Suppressor macrophage treated with lipopolysaccharide for 1 hour (primary cell): ENCODE measurements at places on chromosomes 2 and 18.

DNA sequence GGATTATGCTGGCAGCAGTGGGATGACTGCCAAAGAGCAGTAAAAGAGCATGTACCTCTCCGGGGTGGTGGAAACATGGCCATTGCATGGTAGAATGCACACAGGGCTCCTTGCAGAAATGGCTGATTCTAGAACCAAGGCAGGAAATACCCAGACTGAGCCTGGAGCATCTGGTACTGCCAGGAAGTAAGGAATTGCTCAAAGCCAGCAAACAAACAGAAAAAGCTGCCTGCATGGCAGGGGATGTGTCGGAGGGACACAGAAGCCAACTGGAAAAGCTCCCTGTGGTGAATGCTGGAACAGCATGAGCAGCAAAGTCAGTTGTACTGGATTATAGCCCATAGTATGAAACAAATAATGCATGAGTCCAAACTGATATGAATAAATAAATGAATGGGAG is 78.0 kb upstream of the NFATC1 start:
- no peak for DNase-seq

- no peak for DNase-seq
These were observed 113.8 kb downstream of the GALNT1 start for GRCh38 chr18:35695384-35695783.

GRCh38 chr2:166867874-166868514 is 20.3 kb upstream of the XIRP2 start:
- no peak for DNase-seq

- DNase-seq: peak; percentile 45
These were observed 216.3 kb upstream of the DTNA start for GRCh38 chr18:34493566-34494358.

GRCh38 chr2:137888845-137889244 is 75.4 kb upstream of the HNMT start:
- DNase-seq: no peak

DNA sequence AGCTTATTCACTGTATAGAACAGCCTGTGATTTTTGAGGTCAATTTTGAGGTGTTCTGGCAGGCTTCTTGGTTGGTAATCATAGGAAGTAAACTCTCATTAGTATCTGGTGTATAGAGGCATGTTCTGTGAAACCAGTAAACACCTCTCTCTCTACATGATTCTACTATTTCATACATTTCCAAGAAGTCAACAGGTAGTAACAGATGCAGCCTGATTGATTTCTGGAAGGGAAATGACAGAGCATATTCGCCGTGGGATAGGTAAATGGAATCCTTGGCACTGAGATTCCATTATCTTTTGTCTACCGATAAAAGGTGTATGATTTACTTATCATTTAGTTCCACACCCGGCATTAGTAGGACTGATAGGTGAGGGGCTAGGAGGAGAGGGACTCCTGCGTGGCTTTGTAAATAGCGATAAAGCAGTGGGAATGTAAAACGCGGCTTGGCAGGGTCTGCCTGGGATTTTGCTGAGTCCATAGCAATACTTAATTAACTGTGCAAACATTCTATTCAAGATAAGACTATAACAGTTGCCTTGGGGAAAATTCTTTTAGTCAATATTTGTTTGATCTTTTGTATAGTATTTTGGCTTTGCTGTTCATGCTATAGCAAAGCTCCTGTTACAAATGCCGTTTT is 32.3 kb downstream of the LYPD6B start:
- DNase-seq: no peak

DNA sequence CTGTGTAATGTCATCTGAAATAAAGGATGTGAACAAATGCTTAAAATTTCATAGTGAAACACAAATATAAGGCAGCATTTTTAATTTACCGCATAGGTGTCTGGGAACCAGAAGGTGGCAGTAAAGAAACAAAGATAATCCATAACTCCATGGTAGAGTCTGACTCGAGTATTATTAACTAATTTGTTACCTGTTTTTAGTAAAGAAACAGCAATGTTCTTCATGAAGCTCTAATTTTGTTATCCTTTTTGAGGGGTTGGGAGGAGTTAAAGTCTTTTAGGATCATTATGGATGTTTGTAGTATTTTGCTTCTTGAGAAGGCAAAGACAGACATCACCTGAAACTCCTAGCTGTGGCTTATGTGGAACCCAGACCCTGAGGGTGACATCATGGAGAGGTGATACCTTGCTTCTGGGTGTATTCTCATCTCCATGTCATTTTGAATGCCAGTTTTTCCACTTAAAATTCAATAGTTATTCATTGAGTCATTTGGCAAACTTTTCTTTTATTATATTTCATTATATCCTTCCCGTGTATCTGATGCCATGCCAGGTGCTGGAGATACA is 286.2 kb upstream of the EPAS1 start:
- DNase-seq: peak; percentile 68

GRCh38 chr2:102181919-102182635 is 4.7 kb upstream of the IL1RL2 start:
- DNase-seq: no peak

- DNase-seq: no peak
These were observed 104.8 kb downstream of the NOL10 start for GRCh38 chr2:10584843-10585475.

- no peak for DNase-seq
These were observed 14.5 kb downstream of the RNF144A start for GRCh38 chr2:6931753-6932152.

DNA sequence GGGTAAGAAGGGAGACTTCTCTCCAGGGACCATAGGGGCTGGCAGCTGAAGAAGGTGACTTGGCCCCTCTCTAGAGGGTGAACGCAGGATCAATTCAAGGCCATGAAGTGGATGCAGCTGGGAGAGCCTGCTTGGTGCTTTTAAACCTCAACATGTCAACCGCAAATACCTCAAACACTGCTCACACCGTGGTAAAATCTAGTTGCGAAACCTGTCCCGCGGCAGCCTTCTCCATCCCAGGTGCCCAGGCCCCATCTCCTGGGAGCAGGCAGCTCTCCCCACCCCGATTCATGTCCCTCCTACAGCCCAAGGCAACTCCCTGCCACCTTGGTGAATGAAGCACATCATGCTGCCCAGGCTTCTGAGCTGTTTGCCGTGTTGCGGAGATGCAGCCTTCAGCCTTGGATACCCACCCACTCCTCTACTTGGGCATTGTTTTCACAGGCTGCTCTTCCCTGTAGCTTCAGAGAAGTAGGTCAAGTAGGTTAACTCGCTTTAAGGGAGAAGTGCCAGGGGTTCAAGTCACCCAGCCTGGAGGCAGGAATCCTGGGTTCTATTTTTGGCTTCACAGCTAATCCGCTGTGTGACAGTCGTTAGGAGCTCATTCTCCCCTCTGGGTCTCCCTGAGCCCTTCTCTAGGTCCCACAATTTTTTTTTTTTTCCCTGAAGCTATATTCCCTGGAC is 6.2 kb upstream of the EFR3B start:
- DNase-seq: no peak

DNA sequence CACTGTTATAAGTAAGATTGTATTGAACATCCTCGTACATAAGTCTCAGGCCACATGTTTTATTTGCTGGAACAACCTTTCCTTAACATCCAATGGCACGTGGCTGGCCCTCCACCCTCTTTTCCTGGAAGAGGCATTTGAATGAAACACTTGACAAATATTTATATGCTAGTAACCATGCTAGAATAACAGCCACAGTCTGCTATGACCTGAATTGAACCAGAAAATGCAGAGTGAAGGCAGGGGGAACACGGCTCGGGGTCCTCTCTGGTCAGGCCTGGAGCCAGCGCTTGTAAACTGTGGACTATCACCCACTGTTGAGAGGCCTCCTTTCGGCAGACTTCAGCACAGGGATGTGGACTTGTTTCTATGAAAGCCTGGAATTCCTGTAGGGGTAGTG is 198.2 kb upstream of the COPS8 start:
- DNase-seq: no peak

DNA sequence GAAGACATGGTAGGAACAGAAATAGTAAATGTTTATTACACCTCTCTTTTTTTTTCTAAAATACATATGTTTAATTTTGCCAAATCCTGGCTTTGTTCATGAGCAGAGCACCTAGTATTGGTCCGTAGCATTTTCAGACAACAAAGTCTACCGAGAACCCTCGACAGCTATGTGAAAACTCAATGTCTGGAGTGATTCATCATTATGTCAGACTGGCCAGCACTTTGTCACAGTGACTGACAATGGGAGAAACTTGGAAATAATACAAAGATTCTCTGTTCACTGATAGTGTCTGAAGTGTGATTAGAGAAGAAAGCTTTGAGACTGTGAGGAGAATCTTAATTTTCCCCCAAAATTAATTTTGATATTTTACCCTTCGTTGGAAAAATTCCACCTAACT is 143.0 kb downstream of the HNMT start:
- no peak for DNase-seq

DNA sequence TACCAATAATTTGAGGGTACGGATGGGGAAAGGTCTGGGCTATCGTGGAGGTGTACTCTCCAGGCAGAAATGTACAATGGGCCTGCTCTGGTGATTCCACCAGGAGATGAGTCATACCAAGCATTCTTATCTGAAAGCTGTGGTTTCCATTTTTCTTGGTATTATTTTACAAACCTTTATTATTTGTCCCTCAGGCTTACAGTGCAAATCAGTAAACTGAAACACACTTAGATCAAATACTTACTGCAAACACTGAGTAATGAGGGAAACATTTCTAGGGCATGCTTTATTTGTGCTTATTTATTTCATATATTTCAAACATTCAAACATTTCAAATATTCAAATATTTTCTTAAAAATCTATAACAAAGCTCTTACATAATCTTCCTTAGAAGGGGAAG is 319.8 kb downstream of the RND3 start:
- no peak for DNase-seq

- DNase-seq: no peak
These were observed 9.6 kb upstream of the DYNC2LI1 start for GRCh38 chr2:43764086-43764705.

- DNase-seq: no peak
These were observed 64.4 kb downstream of the EML6 start for GRCh38 chr2:54787755-54788366.

DNA sequence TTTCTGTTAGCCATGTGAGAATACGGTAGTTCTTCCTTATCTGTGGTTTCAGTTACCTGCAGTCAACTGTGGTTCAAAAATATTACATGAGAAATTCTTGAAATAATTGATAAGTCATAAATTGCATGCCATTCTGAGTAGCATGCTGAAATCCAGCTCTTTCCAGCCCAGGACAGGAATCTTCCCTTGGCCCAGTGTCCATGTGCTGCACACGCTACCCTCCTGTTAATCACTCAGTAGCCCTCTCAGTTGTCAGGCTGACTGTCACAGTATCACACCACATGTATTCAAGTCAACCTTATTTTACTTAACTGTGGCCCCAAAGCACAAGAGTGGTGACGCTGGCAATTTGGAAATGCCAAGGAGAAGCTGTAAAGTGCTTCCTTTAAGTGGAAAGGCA is 141.1 kb downstream of the TANC1 start:
- no peak for DNase-seq

DNA sequence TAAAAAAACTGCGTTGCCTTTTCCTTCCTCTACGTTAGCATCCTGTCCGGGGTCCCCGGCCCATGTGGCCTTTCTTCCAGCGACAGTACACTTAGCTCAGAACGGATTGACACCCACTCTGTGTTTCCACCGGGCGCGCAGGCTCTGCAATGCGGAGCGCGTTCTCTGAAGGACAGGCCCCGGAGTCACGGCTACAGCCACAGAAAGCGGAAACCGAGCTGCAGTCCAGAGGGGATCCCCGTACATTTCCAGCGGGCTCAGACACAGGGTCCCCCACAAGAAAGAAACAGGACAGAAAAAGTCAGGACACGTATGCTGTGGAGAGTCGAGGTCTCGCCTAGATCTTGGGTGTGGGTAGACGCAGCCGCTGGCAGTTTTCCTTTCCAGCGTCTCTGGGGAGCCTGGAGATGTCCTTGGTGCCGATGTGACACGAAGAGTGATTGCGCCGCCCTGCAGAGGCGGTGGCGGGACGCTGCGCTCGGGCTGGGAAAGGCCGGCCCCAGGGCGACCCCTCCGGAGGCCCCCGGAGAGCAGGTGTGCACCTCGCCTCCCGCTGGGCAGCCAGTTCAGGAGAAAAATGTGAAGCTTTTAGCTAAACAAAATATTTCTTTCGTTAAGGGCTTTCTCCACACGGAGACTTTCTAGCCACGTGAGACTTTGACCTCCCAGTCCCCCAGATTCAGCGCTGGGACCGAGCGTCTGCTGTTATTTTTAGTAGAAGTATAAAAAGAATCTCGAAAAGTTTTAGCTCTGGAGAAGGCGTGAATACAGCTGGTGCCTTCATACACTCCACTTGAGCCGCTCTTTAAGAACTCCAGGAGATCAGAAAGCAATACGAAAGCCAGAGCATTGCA is 1.3 kb upstream of the ACKR3 start:
- DNase-seq: peak; percentile 76

DNA sequence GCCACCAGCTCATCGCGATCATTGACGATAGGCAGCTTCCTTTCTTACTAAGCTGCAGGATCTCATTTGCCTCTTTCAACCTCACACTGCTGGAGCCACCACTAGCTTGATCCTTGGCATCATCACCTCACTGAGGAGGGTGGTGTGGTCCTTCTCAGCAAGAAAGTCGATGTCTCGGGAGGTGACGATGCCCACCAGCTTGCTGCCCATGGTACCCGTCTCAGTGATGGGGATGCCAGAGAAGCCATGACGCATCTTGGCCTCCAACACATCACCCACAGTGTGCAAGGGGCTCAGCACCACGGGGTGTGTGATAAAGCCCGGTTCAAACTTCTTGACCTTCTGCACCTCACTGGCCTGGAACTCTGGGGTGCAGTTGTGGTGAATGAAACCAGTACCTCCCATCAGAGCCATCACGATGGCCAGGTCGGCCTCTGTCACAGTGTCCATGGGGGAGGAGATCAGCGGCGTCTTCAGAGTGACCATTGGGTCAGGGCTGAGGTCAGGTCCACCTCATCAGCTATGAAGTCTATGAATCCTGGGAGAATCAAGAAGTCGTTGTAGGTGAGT is 22.5 kb downstream of the CFLAR start:
- peak; percentile 23 for DNase-seq

DNA sequence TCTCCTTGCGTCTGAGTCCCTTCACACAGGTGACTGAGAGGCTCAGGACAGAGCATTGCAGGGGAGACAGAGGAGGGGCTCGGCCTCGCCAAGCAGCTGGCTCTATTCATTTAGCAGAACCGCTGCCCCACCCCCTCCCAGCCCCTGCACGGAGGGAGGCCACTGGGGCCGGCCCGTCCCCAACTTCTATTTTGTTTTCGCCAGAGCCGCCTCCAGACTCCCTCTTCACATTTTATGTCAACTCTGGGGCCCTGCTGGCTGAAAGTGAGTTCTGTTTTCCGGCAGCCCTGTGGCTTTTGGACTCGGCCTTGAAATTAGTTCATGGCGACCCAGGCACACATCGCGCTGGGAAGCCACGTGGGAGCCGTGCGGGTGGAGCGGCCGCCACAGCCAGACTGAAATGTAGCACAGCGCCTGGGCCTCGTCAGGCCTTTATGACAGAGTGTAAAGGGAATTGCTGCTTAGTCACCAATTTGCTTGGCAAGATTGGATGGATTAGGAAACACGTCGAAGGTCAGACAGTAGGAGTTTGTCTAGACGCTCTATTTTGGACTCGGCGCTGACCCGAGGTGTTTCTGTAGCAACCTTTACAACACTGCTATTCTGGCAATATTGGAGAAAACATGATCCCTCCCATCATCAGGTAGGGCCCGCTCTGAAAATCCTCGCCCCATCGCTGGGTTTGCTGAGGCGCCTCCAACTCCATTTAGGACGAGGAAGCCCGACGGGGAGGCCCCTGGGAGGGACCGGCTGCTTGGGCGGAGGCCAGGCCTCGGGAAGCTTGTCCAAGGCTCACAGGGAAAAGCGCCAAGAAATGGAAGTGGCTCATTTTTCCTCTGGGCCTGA is 90.7 kb upstream of the CTDP1 start:
- no peak for DNase-seq
